Left ventricle myocardium superior (tissue), 1 donor: ENCODE measurements at places on chromosomes 2 and 18. TPM values are rescaled to one million over a fixed set of nuclear protein-coding genes. Genes with fewer than 3 reads are reported as not detected.

The ZC3H6 gene
- 21.8 TPM for total RNA-seq

The TGFA gene
- total RNA-seq = 1.1 TPM

The CFAP210 gene
- not detected for total RNA-seq

The FAM228B gene
- total RNA-seq = 27.3 TPM

The SEPTIN10 gene
- 46.8 TPM for total RNA-seq
